Ovary (tissue), 10 donors: ENCODE measurements at places on chromosomes 3 and 15. TPM values are rescaled to one million over a fixed set of nuclear protein-coding genes. Genes with fewer than 3 reads are reported as not detected.

Gene AADAC
- not detected for total RNA-seq

Gene LRRIQ4
- not detected for total RNA-seq

Gene POC1A
- 1.8 TPM for total RNA-seq

- no peak for DNase-seq
Observed at GRCh38 chr3:73207946-73208440, 146.5 kb downstream of the EBLN2 start.
